H7 (cell line): ENCODE measurements at places on chromosomes 16 and 17. TPM values are rescaled to one million over a fixed set of nuclear protein-coding genes. Genes with fewer than 3 reads are reported as not detected.

OTOP2 gene
- total RNA-seq: not detected in 2 replicates

ANKRD40CL gene
- total RNA-seq: not detected in 2 replicates

KCNH6 gene
- 1.5 and 1.6 TPM in 2 replicates for total RNA-seq

CXCL16 gene
- 0.42 and 2.0 TPM in 2 replicates for total RNA-seq

LASP1 gene
- total RNA-seq: 122 and 149 TPM in 2 replicates
